ENCODE measurements at places on chromosomes 12 and 14.

DNA sequence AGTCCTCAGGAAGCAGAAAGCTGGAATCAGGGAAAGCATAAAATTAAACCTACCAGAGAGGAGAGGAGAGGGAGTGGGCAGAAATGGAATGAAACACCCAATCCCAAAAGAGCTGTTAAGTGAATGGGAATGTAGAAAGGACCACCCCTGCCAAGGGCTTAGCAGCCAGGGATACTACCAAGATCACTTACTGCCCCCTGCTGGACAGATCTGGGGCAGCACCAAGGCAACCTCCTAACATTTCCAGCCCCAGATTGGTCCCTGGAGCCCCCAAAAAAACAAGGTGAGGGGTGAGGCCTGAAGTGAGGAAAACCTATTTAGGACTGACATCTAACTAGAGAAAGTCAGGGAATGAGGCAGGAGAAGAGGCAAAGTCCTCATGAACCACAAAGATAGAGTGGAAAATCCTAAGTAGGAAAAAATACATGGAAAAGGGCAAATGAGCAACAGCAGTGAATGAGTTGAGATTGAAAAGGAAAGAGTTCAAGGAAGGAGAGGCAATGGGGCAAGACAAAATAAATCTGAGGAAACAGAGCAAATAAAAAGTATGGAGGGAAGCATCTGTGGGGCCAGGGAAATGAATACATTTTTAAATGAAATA is 11.2 kb upstream of the FKBP11 start:
- DNase-seq, result peak; percentile 69

- DNase-seq, result no peak
Measured at GRCh38 chr14:99408286-99408970, 72.2 kb downstream of the SETD3 start.

DNA sequence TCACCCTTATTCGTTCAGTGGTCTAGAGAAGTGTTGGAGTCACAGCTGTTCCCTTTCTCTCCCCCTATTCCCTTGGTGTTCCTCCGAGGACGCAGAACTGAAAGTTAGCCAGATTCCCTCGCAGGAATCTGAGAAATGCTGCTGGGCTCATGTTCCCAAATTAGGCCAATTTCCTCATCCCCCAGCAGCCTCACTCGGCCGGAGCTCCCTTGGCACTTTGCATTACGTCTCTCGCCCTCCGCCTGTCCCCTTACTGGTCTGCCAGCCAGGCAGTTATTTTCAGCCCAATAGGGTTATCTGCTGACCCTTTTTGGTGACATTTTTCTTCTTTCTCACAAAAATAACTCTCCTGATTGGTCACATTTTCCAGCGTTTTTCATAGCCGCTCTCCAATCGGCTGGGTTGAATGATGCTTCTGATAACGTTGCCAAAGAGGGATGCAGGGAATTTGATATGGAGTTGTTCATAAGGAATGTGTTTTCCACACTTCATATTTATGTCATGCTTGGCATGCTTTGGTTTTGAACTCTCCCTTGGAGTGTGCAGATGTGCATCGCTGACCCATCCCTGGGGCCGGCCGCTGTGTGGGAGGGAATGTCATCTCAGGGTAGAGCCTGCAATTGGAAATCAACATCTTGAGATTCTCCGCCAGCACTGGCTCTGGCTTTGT is 9.9 kb downstream of the IFT43 start:
- no peak for DNase-seq

GRCh38 chr12:19779395-19780056 is 340.2 kb downstream of the AEBP2 start:
- DNase-seq, result no peak

- DNase-seq, result no peak
Measured at GRCh38 chr12:19695244-19696098, 256.2 kb downstream of the AEBP2 start.

DNA sequence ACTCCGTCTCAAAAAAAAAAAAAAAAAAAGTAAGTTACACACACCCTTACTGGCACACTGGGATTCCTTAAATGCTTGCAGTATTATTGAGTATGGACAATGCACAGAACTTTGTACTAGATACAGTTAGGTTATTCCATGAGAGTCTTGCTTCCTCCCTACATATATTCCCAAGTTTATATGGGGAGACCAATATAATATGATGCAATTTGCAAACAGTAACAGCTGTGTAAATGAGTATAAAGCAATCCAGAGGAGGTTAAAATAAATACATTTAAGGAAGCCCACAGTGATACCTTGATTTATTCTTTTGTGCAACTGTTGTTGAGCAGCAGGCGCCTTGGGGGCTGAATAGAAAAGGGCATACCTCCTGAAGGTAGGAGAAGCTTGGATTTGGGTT is 26.6 kb downstream of the RASSF3 start:
- DNase-seq, result no peak

DNA sequence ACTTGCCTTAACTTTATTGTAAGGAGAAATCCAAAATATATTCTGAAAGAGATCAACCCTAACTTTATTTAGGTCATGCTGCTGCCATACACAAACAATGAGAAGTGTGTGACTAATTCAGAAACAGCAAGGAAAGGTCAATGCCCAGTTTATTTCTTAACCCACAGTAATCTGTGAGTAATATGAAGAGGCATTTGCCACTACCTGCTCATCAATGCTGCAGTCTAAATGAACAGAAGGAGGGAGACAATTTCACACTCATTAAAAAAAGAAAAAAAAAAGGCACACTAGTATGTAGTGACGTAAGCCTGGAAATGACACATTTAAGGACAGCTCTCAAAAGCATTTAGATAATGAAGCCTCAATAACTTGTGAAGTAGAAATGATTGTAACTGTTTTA is 90.5 kb upstream of the FOXN3 start:
- DNase-seq, result no peak

- DNase-seq, result no peak
Measured at GRCh38 chr12:113252494-113252893, 31.2 kb downstream of the TPCN1 start.

DNA sequence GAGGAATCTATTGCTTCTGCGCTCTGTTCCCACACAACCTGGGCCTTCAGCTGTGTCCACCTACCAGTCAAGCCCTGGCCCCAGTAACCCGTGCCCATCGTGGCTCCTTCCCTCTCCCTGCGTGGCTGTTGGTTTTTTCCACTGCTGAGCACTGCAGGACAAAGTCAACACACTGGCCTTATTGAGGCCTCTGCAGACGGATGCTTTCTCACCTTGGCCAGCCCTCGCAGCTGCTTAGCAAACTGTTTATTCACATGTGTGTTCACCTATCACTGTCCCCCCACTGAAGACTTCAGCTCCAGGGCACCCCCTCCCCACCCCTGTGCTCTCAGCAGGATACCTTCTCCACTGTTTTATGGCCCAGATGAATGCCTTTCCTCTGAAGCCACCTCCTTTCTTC is 12.8 kb upstream of the GPX2 start:
- DNase-seq, result no peak

GRCh38 chr12:132411457-132411856 is 78.5 kb upstream of the FBRSL1 start:
- no peak for DNase-seq

DNA sequence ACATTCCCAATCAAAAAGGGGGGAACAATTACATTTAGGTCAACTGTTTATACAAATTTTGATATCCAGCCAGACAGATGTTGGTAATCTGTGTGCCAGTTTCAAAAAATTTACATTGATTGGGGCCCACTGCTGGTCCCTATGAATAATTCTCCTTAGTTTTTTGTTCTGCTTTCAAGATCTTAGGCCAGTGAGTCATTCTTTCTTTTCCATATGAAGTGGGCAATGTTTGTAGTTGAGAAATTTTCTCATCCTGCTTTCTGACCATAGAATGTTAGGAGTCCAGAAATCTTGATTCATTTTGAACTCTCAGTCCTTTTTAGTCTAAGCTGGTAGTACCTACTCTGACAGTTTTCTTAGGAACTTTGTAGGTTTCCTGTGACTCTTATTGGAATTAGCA is 244.3 kb downstream of the DIO2 start:
- DNase-seq, result no peak

Data from stimulated activated CD8-positive, alpha-beta memory T cell treated with anti-CD3 and anti-CD28 coated beads, Interleukin-4, amount 100 ng/mL, for 1 hour (primary cell).